ENCODE measurements at places on chromosomes 1 and 21.

- DNase-seq: peak; percentile 14
Observed at GRCh38 chr1:189619682-189620332, 857.9 kb downstream of the BRINP3 start.

DNA sequence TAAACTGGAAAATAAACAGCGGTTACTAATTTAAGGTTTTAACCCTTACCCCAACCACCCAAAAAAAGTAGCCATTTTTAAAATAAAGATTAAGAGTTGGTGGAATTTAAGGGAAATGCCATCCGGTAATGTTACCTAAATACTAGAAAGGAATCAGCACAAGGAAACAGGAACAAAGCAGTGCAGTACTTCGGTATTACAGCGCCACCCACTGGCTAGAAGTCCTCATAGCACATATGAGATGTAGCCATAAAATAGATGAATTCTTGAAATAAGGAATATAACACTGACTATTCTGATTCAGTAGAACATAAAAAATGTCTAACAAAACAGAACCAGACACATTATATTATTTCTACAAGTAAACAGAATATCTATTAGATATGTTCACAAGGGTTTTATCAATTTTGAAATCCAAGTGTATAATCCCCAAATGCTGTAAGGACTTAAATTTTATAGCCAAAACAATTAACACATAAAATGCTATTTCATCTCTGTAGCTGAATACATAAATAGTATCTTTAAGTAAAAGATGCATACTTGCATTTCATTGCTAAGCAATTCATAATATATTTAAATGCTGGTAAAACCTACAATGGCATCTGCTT lies 58.8 kb downstream of the FRRS1 start:
- no peak for DNase-seq

GRCh38 chr1:100051401-100051800 lies 81.3 kb downstream of the SASS6 start:
- DNase-seq: no peak

- DNase-seq: peak; percentile 99
Observed at GRCh38 chr1:234925440-234926263, 203.0 kb downstream of the TOMM20 start.

- DNase-seq: no peak
Observed at GRCh38 chr21:42461881-42462877, 33.8 kb downstream of the RSPH1 start.

DNA sequence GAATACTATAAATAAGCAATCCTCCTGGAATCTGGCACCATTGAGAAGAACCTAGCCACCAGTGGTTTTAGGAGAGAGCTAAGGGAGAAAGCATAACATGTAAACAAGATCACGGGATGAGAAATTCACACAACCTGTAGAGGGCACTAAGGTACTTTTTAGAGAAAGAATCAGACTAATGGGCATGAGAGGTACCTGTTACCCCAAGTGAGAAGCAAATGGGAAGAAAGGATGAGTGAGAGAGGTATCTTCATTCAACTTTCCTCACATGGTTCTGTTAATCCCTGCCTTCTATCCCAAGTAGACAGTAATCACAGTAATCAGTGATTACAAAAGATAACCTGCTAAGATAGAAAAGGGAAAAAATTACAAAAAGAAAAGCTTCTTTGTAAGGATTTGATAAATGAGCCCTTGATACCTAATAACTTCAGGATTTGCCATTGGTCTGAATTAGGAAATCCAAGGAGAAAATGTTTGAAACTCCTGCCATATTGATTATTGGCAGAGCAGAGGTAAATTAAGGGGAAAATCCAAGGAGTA lies 251.1 kb upstream of the ADGRL2 start:
- no peak for DNase-seq

- DNase-seq: no peak
Observed at GRCh38 chr1:229842302-229843255, 216.5 kb downstream of the URB2 start.

- DNase-seq: no peak
Observed at GRCh38 chr1:168672278-168672677, 56.7 kb downstream of the DPT start.

DNA sequence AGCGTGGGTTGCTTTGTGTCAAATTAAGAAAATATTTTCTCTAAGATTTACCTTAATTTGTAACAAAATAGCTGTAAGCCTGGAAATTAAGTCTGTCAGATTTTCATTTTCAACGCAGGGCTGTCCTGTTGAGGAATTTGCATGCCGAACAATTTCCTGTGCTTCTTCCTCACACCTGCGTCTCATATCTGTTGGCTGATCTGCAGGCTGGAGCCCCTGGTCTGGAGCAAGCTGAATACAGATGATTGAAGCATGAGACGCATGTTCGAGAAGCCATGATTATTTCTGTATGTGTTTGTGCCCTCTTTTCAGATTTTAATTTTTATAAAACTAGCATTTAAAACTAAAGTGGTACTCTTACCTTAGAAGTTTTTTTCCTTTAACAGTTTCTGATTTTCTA lies 9.8 kb downstream of the MIXL1 start:
- no peak for DNase-seq

DNA sequence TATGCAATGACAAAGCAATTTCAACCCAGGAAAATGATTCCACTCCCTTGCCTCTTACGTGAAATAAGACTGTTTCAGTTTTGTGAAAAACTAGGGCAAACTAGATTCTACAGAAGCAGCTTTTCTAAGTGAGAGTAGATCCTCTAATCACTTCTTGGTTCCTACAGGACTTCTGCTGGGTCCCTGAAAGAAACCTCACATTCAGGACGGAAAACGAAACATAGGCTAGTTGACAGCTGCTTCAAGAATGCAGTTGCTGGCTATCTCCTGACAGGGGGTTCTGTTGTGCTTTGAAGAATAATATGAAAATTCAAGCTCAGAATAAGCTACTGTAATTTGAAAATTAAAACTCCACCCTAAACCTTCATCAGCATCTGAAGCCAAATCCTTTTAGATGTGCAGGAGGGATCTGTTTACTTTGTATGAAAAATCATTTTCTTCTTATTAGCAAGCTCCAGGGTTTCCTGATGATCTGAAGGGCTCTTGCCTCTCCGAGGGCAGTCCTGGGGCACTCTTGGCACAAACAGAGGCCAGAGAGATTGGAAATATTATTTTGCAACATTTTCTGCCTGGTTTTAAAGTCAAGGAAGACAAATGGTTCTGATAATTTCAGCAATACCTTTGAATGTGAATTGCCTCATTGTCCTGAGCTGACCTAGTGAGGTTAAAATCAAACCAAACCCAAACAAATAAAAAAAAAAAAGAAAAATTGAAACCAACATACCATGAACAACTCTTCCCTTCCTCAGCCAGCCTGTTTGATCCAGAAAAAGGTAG lies 55.0 kb downstream of the NTMT2 start:
- no peak for DNase-seq

DNA sequence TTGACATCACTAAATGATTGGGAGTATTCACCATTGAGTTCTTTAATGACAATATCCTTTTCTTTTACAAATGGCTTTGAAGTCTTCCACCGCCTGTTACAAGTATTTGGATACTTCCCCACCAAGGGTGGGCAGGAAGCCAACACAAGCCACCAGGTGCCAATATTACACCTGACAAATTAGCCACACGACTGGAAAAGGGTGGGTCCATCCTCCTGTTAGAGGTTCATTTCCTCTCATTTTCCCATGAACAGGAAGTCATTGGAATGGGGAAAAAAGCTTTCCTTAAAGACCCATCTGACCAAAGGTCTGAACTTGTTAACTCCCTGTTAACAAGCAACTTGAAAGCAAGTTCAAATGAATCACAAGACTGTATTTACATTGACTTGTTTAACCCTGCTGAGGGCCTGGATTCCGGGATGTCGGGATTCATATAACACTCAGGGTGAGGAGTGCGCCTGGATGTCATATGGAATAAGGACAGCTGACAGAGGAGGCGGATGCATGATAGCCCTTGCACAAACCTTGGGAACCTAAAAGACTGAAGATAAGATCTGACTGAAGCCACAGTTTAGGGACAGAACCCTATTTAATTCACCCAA lies 40.5 kb upstream of the PROX1 start:
- no peak for DNase-seq

- DNase-seq: no peak
Observed at GRCh38 chr1:246373828-246374569, 133.1 kb downstream of the SMYD3 start.

DNA sequence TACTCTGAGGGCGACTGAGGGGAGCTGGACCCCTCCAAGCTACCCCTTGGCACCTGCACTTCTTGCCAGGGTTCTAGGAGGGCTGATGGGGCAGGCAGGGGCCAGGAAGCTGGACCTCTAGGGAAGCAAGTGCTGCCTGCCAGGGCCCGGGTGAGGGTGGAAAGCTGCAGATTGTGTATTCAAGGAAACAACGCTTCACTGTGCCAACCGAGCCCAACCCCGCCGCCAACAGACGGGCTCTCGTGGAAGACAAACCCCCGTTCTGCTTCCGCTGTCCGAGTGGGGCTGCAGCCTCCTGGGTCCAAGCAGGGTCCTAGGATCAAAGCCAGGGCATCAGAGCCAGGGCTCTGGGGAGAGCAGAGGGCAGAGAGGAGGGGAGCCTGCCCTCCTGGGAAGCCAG lies 3.2 kb downstream of the EFHD2 start:
- no peak for DNase-seq

- DNase-seq: no peak
Observed at GRCh38 chr21:31410499-31411131, 66.6 kb upstream of the TIAM1 start.

DNA sequence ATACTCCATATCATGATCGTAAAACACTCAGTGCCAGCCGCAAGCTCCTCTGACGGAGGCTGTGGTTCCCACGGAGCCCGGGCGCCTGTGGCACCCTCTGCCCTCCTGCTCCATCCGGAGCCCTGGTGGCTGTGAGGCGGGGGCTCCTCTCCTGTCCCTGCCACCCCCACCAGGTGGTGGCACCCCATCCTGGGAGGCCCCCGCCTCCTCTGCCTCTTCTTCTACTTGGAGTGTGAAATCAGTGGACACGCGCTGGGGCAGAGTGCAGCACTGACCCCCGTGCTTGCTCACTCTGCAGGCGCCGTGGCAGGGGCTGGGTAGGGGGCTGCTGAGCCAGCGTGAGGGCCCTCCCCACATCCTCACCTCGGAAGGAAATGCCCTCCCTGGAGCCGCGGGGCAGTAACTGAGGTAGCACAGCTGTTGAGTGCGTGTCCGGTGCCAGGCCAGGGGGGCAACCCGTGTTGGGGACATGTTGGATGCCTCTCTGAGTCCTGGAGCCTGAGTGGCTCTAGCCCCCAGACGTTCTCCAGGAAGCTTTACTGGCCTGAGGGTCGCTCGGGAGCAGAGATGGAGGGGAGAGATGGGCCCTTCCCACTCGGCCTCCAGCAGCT lies 58.7 kb upstream of the ABCG1 start:
- no peak for DNase-seq

DNA sequence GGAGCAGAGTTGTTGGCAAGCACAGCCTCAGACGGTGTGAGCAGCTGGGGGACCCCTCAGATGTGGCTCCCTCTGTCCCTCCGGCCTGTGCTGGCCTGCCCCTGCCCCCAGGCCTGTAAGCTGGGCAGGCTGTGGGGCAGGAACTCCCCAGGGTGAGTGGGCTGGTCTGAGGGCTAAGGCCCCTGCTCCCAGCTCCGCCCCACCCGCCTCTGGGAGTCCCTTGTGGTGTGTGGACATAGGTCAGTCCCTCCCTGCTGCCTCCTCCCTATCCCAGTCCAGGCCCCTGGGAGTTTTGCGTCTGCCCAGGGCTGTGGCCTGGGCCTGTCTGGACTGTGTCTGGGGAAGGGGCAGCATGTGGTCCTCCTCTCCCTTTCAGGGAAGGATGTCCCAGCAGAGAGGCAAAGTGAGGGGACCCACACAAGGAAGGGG lies 3.6 kb upstream of the VWA1 start:
- no peak for DNase-seq

DNA sequence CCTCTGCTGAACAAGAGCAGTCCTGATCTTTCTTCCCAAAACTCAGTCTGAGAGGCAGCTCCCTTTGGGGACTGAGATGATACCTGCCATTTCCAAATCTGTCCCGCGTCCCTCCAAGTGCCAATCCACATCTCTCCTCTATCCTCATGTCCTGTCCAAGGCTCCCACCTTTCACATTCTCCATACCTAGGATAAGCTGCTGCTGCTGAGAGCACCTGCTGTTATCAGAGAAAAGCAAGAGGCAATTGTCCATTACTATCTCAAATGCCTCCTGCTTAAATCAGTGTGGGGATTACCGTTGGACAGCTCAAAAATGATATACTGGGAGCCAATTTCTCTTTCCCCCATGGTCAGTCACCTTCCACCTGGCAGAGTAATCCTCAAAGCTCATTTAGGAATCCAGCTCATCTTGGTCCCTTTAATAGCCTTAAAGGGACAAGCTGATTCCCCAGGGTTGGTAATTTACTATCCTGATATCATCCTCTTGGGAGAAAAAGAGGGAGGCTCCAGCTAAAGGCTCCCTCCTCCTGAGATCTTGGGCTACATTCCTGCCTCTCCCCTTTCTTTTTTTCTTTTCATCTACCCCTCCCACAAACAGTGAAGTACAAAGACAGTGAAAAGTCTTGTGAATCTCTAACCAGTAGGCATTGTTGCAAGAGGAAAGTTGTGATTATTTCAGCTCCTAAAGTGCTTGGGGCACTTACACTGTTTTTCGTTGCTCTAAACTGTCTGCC lies 278.1 kb upstream of the CAMK1G start:
- no peak for DNase-seq

GRCh38 chr1:40039245-40039756 lies 1.2 kb upstream of the CAP1 start:
- DNase-seq: no peak

GRCh38 chr1:12342401-12343003 lies 112.7 kb downstream of the VPS13D start:
- no peak for DNase-seq

DNA sequence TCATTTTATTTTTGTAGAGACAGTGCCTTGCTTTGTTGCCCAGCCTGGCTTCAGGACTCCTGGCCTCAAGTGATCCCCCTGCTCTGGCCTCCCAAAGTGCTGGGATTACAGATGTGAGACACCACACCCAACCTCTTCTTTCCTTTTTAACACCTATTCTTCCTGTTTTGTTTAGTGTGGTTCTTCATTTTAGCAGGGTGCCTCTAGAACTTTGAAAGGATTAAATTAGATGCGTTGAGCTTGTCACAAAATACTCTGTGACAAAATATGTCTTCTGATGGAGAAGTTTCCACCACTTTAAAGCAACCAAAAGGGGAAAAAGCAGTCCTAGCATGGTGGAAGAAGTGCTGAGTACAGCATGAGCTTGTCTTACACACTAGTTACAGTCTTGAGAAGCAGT lies 42.0 kb downstream of the CDC14A start:
- DNase-seq: no peak

DNA sequence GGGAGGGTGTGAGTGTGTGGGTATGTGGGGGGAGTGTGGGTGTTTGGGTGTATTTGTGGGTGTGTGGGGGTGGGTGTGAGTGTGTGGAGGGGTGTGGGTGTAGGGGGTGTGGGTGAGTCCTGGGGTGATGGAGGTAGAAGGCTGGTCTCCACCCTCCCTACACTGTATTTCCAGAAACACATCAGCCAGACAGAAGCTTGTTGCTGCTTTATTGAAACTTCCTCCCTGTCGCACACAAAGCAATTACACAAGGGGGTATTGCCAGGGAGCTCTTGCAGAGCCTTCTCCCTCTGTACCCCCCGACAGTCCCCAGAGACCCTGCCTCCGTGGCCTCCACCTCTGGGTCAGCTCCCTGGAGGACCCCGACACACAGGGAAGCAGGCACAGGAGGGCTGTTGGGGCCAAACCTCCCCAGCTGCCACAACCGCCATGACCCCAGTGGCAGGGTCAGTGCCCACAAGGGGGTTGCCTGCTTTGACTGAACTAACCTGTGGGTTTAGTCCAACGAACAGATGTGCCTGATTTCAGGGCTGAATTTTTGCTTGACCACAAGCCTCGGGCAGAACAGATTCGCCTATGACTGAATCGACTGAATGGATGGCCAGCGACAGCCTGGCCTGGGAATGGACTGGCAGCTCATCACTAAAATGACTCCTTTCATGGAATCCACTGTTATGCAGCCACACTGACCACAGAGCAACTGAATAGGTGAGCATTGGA lies 9.1 kb upstream of the MATN1 start:
- no peak for DNase-seq

Measured in AG04449 (cell line).